ENCODE measurements at places on chromosomes 11 and 22.

GRCh38 chr11:46747150-46747549 lies 28.1 kb downstream of the F2 start:
- DNase-seq, result no peak

GRCh38 chr11:96187822-96188221 lies 155.2 kb downstream of the MAML2 start:
- no peak for DNase-seq

DNA sequence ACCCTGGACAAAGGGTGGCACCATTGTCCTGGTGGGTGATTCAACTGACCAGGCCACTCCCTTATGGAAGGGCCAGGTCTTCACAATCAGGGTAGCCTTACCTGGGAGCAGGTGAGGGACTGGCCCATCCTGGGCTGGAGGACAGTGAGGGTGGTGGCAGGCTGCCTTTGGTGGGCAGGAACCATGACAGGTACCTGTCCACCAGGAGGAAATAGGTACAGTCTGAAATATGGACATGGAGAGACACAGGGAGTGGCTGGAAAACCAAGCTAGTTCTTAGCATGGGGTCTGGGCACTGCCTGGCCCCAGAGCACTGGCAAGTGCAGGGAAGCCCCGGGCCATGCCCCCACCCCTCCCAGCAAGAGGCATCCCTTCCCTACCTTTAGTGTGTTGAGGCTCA lies 113.8 kb downstream of the MED15 start:
- DNase-seq, result no peak

GRCh38 chr22:32232191-32232830 lies 22.8 kb downstream of the SLC5A4 start:
- DNase-seq, result no peak

GRCh38 chr11:119284344-119285157 lies 32.4 kb downstream of the MCAM start:
- peak; percentile 36 for DNase-seq

- DNase-seq, result no peak
These were observed 22.0 kb upstream of the FIBIN start for GRCh38 chr11:26971961-26972360.

- no peak for DNase-seq
These were observed 50.9 kb downstream of the SBF1 start for GRCh38 chr22:50423956-50424355.

DNA sequence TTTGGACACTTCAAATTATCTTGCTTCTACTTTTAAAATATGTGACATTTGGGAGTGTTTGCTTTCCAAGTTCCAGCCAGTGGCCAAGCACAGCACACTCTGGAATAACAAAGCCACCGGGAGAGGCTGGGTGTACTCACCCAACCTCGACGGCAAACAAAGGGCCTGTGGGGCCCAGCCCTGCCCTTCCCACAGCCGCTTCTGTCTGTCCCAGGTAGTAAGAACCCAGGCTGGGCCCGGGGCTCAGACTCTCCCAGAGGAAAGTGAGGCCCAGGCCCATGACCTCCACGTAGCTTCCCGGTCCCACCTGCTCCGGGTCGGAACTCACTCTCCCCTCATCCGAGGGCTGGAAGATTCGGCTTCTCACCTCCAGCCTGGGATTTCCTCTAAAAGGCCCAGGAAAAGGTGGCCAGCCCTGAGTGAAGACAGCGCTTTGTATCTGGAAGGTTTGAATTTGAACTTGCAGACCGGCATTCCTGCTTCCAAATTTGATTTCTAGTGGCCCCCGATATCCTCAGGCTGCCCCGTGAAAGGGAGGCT lies 93.5 kb downstream of the CELSR1 start:
- DNase-seq, result no peak

GRCh38 chr11:27281740-27282590 lies 81.0 kb downstream of the CCDC34 start:
- no peak for DNase-seq

DNA sequence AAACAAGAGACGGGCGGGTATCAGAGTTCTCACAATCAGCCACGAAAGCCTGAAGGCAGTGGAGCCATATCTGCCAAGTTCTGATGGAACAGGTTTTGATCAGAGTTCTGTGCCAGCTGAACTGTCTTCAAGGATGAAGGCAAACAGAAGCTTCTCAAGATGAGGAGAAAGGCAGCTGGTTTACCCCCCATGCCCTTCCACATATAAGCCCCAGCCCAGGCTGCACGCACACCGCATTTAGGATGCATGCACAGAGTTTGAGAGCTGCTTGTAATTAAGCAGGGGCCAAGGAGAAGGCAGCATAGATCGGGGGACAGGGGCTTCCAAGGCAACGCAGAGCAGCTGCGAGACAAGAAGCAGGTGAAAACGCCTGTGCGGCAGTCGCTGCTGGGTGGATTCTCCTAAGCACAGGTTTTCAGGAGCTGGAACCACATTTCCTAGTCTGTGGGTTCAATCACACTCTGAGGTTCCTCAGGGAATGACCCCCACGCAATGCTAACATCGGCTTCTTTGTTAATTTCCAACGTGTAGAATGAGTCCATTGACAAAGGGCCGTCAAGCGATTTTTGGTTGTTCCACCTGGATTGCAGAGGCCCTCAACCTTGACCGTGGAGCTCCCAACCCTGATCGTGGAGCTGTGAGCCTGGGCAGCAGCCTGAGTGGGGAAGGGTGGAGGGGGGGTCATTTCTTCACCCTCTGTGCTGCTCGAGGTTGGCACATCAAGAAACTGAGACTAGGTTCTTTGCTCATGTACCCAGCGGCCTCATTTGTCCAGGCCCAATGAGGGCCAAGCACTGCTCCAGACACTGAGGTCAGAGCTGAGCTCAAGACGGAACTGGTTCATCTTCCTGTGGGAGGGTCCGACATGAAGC lies 81.7 kb upstream of the SHISAL1 start:
- no peak for DNase-seq

DNA sequence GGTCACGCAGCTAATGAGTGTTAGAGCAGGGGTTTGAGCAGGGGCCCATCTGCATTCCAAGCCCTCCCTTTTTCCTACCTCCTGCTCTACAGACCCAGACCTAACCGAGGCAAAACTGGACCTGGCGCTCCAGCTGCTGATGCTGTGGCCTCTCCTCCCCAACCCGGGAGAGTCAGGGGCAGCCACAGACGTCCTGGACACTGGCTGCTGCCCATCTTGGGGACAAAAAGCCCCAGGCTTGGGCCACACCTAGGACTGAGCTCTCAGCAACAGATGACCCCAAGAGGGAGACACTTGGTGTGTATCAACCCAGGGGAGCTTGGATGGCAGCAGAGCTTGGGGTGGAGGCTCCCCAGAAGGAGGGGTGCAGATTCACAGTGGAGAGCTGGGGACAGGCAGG lies 172.6 kb downstream of the ST3GAL4 start:
- no peak for DNase-seq

DNA sequence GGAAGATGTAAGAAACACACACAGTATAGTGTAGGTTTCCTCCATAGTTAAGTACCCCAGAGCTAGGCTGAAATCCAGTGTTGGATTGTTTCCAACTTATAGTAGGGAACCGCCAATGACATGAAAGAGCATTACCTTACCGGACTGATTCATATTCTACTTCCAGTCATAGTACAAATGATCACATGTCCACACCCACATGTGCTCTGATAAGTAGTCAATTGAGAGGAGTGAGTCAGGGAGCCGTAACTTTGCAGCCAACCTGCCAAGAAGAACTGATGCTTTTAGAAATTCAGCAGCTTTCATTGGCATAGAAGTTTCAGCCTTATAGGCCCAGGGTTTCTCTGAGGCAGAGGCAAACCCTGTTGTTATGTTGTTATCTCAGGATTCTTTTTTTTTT lies 240.6 kb downstream of the ETS1 start:
- peak; percentile 40 for DNase-seq

DNA sequence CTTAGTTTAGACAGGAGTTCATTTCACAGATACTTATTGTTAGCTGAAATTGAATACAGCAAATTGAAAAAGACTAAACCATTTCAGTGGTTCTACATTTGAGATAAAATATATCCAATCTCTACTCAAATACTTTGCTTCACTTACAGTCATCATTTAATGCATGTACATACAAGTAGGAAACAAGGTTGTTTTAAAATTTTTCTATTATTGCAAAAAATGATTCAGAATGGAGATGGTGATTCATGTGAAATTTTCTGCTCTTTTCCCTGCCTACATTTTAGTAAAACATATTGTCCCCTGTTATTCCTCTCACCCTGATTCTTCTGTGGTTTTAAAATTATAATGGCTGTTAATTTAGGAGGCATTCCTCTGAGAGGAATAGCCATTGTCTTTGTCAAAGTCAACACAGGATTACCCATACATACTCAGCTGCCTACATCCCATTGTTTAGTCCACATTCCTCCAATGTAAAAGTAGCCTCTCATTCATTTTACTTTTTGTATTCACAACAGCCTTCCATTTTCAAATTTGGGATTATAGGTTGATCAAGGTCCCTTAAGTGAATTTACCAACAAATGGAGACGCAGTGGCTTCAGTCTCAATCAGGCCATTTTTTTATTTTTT lies 60.1 kb downstream of the TRPC6 start:
- DNase-seq, result no peak

- DNase-seq, result no peak
These were observed 33.8 kb downstream of the ADAMTS8 start for GRCh38 chr11:130394615-130395014.

DNA sequence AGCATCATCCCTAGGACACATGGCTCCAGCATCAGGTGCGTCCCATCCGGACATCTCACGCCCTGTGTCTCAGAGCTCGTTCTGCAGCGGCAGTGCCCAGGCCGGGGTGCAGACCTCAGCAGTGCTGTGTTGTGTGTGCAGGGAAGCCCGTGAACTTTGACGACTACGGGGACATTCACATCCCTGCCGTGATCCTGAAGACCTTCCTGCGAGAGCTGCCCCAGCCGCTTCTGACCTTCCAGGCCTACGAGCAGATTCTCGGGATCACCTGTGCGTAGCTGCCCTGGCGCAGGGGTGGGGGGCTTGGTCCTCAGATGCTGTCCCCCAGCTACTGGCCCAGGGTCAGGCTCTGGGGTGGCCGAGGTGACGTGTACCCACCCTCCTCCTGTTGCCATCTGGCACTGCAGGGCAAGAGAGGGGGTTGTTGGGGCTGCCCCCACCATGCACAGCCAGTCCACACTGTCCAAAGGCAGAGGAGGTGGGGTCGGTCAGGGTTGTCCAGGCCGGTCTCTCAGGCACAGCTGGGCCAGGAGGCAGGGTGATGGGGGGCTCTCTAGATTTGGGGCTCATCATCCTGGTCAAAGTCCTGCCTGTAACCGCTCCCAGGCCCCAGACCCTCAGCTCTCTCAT lies 96.5 kb downstream of the ARHGAP8 start:
- DNase-seq, result no peak

DNA sequence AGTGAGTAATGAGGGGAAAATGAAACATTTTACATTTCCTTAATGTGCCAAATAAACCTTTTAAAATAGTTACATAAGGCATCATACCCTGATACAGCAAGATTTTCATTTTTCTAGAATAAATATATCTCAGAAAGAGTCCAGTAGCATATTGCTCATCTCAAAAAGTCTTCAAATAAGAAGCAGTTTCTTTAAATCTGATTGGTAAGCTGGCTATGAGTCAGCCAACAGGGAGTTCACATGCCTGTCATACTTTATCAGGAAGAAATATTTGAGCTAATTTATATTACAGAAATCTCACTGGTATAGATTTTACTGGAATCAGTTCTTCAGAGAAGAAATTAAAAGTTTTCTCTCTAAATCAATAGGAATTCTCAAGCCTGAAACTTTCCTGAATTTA lies 258.1 kb downstream of the C11orf87 start:
- no peak for DNase-seq

- DNase-seq, result no peak
These were observed 5.2 kb upstream of the SMTN start for GRCh38 chr22:31075961-31076360.

DNA sequence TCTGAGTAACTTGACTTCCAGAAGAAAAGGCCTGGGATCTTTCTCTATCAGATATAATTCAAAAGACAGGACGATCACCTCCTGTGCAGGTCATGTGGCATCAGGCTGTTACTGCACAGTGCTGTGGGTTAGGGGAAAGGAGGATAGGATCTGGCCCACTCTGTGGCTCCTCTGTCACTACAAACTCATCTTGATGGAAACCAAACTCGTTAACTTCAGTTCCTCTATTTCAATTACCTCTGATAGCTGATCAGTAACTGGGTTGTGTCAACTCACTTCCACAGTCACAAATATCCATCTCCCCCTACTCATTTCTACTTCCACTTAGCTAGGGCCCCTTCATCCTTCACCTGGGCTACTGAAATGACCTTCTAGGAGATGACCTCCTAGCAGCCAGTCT lies 95.2 kb downstream of the RCN1 start:
- no peak for DNase-seq

DNA sequence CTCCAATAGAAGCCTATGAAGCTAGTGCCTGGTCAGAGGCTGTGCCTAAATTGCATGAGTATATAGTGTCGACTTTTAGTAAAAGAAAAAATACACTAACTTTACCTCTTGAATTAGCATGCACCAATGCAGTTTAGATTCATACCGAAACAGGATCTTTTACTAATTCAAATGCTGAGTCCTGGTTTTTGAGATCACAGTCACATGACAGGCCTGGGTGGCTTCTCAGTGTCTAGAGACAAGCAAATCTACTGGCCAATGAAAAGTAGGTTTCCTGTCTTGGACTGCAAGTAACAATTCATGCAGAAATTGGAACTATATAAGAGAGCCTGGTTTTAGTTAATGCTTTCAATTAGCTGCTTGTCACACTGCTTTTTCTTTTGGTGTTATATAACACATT lies 7.2 kb downstream of the ARHGEF12 start:
- DNase-seq, result no peak

- no peak for DNase-seq
These were observed 29.5 kb upstream of the HIPK3 start for GRCh38 chr11:33227578-33228261.

GRCh38 chr11:5285703-5286340 lies 15.9 kb downstream of the OR51B4 start:
- no peak for DNase-seq

DNA sequence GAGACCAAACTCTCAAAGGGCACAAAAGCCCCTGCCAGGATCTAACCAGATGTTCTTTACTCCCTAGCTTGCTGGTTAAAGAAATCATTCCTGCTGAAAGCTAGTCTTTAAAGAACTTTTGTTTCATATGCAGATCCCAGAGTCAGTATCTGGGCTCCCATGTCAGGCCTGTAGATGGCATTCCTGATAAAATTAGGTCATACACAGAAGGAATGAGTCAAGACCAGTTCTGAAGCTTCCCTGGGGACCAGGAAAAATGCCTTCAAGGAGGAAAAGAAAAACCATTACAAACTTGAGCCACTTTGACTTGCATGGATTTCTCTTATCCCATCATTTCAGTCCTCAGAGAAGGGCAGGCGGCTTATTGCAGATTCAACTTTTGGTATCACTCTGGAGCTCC lies 5.9 kb downstream of the DBX1 start:
- peak; percentile 58 for DNase-seq

GRCh38 chr11:64490562-64491216 lies 100.3 kb upstream of the SLC22A12 start:
- DNase-seq, result no peak
